Stimulated activated CD4-positive, alpha-beta T cell treated with anti-CD3 and anti-CD28 coated beads, TNF-alpha, amount 100 ng/mL, for 24 hours (primary cell): ENCODE measurements at places on chromosomes 6 and 20.

DNA sequence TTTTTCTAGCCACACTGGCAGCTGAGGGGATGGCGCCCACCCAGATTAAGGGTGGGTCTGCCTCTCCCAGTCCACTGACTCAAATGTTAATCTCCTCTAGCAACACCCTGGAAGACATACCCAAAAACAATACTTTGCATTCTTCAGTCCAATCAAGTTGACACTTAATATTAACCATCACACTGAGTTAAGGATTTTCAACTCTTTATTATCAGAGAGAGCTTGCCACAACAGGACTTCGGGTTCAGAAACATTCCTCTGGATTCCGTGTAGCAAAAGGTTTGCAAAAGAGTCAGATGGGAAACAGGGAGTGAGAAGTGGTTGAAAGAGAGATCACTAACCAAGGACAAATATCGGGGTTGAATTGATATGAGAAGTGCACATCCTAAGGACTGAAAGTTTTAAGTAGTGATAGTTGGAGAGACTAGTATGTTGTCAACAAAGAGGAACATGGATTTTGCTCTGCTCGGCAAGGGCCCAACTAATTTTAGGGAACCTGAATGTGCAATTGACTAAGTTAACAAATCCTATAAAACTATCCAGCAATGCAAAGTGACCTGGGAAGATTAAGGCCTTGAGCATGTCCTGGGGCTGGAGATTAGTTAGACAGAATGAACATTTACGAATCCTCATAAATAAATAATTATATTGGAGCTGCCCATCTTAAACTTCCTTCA is 137.0 kb upstream of the TENT5A start:
- DNase-seq = no peak

GRCh38 chr6:14149053-14149738 is 31.6 kb downstream of the CD83 start:
- DNase-seq = no peak

DNA sequence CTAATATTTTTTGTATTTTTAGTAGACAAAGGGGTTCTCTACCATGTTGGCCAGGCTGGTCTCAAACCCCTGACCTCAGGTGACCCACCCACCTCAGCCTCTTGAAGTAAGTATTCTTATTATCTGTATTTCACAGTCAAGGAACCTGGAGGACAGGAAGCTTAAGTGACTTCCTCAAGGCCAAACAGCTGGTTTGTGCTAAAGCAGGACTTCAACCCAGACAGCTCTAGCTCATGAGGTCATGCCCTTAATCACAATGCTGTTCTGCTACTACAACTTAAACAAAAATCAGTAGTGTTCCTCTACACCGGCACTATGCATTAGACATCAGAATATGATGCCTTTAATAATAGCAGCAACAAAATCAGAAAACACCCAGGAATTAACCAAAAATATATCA is 168.9 kb downstream of the ADGB start:
- no peak for DNase-seq

GRCh38 chr6:106181664-106182418 is 95.7 kb downstream of the PRDM1 start:
- DNase-seq = no peak

- no peak for DNase-seq
Measured at GRCh38 chr6:152270301-152270925, 366.7 kb downstream of the SYNE1 start.

DNA sequence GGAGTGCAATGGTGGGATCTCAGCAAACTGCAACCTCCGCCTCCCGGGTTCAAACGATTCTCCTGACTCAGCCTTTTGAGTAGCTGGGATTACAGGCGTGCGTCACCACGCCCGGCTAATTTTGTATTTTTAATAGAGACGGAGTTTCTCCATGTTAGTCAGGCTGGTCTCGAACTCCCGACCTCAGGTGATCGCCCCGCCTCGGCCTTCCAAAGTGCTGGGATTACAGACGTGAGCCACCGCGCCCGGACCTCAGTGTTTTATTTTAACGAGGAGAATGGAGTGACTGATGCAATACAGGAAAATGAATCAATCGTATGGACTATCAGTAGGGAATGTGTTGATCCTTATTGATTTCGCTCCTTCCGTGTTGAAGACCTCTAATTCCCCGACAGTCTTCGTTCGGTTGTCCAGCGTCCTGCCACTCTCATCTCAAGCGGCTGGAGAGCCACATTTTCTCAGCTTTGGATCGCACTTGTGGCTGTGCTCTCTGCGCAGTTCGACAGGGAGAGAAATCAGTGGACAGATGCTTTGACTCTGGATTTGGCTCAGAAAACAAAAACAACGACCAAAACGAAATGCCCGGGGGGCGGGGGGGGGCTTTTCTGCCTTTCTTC is 166.2 kb downstream of the TRIM27 start:
- no peak for DNase-seq

- no peak for DNase-seq
Measured at GRCh38 chr6:133701633-133702331, 187.1 kb upstream of the TCF21 start.

DNA sequence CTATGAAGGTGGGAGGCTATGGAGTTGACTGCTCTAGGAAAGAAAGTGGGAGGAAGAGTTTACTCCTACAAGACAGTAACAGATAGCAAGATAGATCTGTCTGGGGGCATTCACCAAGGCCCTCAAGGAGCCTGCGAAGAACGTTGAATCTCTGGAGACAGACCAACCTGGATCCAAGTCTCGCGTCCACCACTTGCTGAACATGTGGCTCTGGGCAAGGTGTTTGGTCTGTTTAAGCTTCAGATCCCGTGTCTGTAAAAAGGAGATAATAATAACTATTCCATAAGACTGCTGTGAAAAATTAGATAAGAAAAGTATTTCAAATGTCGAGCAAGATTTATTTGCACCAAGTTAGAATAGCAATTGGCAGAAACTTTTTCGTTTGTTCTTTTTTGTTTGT is 8.1 kb upstream of the EEF1A1 start:
- no peak for DNase-seq

DNA sequence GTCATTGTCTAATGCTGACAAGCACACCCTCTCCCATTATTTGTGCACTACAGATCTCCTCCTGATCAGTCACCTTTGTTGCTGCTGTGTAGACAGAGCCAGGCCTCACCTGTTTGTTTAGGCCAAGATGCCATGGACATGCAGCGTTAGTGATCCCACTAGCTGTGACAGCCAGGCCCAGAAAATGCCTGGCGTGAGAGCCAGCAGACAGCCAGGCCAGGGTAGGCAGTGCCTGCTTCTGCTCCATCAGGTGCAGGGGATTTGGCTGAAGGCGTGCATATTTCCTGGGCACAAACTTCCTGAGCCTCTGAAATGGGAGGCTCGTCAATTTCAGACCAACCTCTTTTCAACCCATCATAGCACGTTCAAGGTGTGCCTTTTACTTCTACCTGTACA is 27.3 kb downstream of the MANBAL start:
- DNase-seq = no peak

GRCh38 chr20:32418376-32418775 is 60.2 kb downstream of the ASXL1 start:
- no peak for DNase-seq

- no peak for DNase-seq
Measured at GRCh38 chr6:34810017-34810882, 18.4 kb downstream of the BLTP3A start.

DNA sequence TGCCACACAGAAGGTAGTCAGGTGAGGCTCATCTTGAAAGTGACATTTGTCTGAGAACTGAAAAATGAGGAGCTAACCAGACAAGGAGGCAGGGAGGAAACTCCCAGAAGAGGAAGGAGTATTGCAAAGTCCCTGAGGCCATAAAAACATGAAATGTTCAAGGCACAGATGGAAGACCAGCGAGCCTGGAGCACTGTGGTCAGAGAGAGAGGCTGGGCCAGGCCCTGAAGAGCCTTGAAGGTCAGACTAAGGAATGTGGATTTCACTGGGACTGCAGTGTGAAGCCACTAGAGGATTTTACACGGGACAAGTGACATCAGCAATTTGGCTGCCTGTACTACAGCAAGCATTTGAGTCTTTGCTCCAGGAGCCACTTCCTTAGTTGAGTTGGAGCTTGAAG is 21.1 kb upstream of the TMEM181 start:
- DNase-seq = no peak

DNA sequence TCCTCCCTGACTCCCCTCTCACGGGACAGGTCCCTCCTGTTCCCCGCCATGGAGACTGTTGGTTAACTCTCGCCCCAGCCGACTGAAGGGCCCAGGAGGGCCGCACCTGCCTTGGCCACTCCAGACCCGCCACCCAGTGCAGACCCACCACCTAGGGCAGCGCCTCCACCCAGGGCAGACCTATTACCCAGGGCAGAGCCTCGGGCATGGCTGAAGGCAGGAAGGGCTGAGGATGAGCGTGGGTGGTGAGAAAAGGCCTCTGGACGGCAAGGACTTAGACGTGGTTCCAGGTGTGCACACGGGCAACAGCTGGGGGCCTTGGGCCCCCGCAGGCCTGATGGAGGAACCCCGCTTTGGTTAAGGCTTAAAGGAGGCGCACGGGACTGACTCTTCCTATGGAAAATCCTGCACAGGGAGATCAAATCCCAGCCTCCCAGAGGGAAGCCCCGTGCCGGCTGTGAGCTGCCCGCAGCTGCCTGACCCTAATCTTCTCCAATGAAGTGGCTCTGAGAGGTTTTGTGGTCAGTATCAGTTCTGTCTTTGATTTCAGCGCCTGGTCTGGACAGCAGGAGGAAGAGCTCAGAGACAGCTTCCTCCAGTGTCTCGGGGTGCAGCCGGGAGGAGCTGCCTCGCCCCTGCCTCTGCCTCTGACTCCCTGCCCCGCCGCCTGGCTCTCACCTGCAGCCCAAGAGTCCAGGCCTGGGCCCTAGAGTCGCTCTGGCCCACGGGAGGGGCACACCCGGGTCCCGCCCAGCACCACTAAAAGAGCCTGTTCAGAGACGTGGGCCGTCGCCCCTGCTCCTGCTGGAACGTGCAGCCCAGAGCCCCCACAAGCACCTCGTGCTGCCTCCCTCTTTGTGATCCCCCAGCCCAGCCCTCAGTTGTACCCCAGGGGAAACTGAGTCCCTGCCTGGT is 12.1 kb upstream of the CHRNA4 start:
- no peak for DNase-seq

DNA sequence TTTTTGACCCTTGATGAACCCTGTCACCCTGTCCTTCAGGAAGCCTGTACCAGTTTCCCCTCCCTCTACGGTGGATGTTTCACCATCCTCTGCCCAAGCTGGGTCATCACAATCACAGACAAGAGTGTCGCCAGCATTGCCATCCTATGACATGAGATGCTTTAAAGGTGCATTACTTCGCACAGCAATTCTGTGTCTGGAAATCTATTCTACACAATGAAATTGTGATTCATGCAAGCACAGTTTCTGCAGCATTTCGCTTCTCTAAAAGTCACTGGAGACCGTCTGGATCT is 2.5 kb upstream of the ULBP2 start:
- no peak for DNase-seq

GRCh38 chr6:124164343-124164742 is 360.7 kb downstream of the NKAIN2 start:
- DNase-seq = no peak

- peak; percentile 45 for DNase-seq
Measured at GRCh38 chr6:3022765-3023662, 23.3 kb downstream of the NQO2 start.

DNA sequence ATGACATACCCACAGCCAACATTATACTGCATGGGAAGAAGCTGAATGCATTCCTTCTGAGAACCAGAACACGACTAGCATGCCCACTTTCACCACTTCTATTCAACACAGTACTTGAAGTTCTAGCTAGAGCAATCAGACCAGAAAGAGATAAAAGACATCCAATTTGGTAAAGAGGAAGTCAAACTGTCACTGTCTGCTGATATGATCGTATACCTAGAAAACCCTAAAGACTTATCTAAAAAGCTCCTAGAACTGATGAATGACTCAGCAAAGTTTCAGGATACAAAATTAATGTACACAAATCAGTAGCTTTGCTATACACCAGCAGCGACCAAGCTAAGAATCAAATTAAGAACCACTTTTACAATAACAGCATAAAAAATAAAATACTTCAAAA is 60.5 kb downstream of the EYS start:
- DNase-seq = no peak

GRCh38 chr6:32208996-32209395 is 14.9 kb downstream of the NOTCH4 start:
- no peak for DNase-seq

DNA sequence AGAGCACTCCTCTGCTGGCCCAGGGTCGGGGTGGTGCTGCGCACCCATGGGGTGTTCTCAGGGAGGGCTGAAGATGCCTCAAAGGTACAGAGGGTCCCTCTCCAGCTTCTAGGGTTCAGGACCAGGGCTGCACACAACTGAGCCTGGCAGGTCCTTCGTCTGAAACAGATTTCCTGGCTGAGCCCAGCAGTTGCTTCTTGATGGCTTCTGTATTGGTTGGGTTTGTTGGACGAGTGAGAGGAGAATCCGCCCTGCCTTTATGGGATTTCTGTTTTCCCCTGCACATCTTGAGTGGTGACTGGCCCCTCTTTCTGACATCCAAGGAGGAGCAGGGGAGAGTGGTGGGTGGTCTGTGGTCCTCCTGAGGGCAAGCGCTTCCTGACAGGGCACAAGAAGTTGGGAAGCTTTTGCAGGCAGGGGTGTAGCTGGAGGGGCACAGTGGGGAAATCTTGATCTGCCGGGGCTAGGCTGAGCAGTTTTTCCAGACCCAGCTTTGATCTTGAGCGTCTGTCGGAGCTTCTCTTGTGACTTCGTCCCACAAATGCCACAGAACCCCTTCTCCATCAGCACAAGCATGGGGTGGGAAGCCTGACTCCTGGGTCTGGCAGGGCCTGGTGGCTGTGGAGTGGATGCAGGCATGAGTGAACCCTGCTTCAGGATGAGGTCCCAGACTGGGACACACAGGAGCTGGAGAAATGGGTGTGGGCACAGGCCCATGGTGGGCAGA is 116.5 kb downstream of the SYNDIG1 start:
- DNase-seq = no peak

DNA sequence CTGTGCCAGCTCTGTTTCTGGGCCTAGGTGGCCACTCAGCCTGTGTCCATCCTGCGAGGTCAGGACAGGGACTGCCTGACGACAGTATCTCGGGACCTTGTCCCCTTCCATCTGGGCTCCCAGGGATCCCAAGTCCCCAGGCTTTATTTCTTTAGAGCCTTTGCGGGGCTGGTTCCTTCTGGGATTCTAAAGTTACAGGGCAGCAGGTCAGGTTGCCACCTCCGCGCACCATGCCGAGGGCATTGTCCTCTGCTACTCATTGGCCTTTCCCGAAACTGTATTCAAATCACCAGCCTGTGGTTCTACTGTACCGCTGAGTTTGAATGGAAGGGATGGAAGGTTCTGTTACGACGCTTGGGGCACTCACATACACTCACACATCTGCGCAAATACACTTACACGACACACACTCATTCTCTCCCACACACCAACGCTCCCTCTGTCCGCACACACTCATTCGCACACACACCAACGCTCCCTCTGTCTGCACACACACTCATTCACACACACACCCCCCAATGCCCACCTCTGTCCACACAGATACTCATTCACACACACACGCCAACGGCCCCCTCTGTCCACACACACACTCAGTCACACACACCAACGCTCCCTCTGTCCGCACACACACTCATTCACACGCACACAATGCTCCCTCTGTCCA is 59.8 kb upstream of the THBS2 start:
- no peak for DNase-seq

DNA sequence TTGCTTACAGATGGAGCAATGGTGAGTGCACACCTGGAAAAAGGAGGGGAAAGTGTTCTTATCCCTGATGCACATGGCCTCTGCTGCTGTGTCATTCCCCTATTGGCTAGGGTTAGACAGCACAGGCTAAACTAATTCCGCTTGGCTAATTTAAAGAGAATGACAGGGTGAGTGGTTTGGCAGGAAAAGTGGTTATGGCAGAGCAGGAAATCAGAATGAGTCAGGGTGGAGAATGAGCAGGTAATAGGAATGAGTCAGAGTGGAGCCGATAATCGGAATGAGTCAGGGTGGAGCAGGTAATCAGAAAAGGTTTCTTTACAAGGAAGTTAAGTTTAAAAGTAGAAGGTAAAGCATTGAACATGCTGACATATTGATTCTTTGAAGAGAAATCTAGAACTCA is 355.5 kb upstream of the HTR1E start:
- DNase-seq = no peak
